Fibroblast of skin of left biceps (primary cell): ENCODE measurements at places on chromosomes 1 and 21.

- no peak for DNase-seq
Measured at GRCh38 chr21:35346697-35347096, 297.6 kb upstream of the RUNX1 start.

DNA sequence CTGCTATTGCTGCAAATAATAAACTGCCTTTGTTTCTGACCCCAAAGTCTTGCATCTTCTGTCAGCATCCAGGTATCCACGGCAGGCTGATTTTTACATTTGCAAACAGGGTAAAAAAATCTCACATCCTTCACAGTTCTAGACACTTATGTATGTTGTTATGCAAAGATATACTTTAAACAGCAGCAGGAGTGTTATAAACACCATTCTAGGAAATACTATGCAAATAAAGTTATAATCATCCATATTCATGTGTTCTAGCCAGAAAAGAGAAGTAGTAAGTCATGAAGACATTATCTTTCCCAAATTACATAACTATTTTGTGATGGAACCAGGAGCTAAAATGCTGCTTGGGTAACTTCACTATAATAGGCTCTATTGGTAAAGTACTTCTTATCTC is 534.2 kb downstream of the LTN1 start:
- DNase-seq: no peak

DNA sequence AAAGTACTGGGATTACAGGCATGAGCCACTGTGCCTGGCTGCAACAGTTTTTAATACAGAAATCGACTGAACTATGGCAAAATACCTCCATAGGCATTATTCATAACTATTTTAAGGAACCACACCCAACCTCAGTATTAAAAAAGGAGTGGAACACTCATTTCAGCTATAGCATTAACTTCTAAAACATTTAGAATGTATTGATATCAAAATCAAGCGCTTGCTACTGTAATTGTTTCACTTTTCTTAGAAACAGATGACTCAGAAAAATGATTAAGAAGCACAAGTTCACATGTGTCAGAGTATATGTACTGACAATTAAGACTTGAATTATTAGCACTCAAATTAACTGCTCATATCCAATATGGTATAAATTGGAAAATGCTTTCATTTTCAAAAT is 15.1 kb downstream of the AIDA start:
- DNase-seq: no peak

GRCh38 chr1:172661107-172661506 is 2.2 kb downstream of the FASLG start:
- DNase-seq: no peak

GRCh38 chr21:33478935-33479678 is 667 bp downstream of the TMEM50B start:
- no peak for DNase-seq

DNA sequence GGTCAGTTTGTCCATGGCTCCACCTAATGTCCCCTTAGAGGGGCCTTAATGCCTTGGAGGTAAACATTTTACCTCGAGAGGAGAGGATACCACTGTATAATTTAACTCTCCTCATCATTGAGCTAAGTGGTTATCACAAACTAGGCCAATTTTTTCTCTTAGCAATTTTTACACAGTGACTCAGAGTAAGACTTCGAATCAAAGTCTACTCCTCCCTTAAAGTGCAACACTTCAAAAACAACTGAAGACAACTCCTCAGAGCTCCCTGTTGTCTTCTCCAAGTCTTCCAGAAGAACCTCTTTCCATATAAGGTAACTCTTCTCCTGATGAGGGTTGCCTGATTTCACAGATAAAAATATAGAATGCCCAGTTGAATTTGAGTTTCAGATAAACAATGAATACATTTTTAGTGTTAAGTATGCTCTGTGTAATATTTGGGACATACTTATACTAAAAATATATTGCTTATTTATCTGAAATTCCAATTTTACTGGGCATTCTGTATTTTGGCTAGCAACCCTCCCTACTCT is 4.9 kb upstream of the PTGFRN start:
- DNase-seq: no peak

GRCh38 chr1:95006681-95007080 is 66.1 kb downstream of the ALG14 start:
- peak; percentile 76 for DNase-seq

DNA sequence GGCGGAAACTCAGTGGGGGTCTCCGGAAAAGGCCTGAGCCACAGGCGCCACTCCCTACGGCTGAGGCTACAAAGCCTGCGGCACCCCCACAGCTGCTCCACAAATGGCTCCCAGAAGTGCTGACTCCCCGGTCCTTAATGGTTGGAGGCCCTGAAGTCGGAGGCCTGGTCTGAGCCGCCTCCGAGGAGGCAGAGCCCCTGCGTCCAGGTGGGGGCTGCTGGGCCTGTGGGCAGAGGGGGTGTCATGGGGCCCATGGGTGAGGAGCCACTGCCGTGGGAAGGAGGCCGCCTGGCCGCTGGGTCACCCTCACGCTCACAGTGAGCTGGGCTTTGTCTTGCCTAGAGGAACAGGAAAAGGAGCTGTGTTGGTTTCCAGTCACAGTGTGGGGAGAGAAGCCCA is 12.4 kb upstream of the COL18A1 start:
- no peak for DNase-seq

GRCh38 chr1:152461544-152461943 is 47.5 kb upstream of the CRNN start:
- DNase-seq: no peak

DNA sequence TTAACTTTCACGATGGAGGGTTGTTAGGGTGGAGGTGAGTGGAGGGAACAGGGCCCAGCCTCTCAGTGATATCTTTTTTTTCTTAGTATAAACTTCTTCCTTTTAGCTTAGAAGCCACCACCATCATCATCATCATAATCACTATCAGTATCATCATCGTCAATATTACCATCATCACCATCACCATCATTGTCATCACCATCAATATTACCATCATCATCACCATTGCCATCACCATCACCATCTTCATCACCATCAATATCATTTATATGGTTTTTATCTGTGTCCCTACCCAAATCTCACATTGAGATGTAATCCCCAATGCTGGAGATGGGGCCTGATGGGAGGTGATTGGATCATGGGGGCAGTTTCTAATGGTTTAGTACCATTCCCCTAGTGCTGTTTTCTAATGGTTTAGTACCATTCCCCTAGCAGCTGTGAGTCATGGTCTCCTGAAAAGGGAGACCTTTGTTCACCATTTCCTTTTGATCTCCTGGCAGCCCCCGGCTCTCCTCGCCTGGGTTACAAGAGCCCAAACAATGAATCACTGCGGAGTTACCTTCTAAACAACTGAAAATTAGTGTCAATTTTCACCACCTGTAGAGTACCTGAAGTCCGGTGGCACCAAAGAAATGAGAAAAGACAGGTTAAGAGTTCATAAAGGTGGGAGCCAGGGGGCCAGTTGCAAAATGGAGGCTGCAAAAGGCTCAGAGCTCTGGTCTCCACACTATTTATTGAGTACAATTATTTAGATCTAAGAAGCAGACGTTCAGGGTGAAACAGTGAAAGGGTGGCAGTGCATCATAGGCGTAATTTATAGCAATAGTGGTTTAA is 3.1 kb upstream of the PLA2G2E start:
- DNase-seq: no peak

DNA sequence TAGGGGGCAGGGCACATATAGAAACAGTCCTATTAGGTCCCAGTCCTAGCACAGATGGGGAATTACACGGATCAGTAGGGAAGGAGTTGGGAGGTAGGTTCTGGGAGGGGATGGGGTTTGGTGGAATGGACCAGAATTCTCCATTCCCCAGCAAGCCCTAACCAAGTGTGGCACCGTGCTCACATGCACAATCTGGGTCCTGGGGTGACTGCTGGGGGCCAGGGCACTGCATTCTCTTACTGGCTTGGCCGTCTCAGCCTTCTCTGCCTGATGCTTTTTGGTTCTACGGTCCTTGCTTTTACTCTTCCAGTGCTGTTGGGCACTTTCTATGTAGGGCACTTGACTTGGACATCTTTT is 53.9 kb downstream of the NENF start:
- DNase-seq: no peak

DNA sequence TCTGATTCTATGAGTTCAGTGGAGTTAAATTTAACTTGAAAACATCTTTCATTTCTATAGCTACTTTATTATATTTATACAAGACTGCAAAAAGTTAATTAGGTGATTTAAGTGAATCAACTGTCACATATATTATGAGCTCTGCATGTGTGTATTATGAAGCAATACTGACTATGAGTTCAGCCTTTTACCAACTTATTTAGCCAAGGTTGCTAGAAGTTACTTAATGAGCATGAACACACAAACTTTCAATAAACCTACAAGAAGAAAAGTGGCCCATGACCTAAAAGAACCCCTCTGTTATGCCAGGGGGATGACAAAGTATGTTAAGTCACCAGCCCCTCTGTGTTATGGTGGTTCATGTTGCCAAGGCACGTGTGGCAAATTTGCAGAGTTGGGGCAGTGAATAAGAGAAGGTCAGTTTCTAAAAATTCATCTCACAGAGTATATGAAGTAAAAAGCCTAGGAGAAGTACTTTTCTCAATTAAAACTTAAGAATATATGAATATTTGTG is 86.7 kb upstream of the LYPLAL1 start:
- no peak for DNase-seq

DNA sequence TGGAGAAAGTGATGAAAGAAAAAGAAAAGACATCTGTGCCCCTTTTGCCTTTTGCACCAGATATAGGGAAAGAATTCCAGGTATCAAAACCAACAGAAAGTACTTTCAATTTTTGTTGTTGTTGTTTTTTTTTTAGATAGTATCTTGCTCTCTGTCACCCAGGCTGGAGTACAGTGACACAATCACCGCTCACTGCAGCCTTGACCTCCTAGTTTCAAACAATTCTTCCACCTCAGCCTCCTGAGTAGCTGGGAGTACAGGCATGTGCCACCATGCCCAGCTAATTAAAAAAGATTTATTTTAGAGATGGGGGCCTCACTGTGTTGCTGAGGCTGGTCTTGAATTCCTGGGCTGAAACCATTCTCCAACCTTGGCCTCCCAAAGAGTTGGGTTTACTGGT is 31.3 kb upstream of the IVNS1ABP start:
- no peak for DNase-seq

- no peak for DNase-seq
Measured at GRCh38 chr1:233487408-233487807, 126.5 kb upstream of the KCNK1 start.

DNA sequence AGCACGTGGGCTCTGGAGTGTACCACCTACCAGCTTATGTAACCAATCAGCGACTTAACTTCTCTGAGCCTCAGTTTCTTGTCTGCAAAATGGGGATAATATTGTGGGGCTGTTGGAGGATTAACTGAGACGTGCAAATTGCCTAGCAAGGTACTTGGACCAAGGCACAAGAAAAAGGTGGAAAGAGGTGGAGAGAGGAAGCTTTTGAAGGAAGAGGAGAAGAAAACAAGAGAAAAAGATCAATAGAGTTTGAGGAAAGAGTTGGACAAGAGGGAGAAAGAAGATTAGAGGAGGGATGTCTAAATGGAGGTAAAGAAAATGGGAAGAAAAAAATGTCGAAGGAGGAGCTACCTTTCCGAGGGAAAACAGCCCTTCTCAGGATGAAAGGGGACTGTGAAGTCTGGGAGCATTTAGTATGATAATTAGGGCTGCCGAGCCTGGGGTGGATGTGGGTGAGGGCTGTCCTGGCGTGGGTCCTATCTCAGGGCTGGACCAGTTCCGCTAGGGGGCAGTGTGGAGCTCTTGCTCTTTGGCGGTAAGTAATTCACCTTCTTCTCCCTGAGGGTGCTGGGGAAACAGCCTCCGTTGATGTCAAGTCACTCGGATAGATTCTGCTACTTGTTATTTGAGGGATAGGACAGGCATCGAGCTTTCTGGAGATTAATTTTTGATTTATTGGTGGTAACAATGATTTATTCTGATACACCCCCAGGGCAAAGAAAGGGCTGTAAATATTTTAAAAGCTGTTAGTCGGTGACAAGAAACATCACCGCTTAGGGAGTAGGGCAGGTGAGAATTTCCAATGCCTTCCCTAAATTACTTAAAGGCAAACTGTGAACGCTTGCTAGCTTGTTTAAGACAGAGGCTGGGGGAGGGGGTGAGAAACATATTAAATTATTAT is 79.0 kb upstream of the NFASC start:
- peak; percentile 5 for DNase-seq

DNA sequence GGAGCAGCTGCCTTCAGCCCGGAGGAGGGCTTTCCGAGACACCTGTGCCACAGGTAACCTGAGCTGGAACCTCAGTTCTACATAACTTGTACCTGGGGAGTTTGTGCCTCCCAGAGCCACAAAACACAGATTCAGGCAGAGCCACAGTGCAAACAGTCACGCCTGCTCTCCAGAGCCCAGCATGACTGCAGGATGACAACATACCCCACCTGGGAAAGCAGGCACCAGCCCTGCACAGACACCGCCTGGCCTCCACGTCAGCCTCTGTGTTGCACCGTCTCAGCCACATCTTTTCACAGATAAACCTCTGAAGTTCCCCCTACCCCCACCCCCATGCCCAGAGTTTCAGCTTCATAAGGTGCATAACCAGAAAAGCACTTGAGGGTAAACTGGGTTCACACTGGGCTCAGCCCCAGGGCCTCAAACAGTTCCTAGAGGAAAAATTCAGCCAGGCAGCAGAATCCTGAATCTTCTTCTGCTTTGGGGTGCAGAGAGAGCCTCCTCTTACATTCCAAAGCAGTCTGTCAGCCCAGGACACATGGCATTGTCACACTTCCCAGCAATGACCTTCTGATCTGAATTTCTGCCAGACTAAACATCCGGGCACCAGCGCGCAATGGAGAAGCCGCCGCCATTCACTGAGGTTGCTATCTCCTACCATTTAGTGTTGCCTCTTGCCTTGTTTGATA is 229.5 kb downstream of the TOMM20 start:
- no peak for DNase-seq

DNA sequence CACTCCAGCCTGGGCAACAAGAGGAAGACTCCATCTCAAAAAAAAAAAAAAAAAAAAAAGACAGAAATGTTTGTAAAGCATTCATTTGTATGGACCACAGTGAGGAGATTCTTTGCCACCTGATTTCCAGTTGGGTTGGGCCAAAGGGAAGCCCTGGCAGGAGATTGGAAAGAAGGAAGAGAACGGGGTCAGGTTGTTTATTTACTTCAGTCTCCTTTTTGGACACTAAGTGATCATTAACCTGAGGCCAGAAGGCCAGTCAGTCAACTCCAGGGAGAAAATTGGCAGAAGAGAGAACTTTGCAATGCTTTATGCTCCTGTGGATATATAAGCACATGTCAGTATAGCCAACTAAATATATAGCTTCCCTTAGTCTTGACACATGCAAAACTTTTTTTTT is 85.9 kb downstream of the NTMT2 start:
- no peak for DNase-seq

DNA sequence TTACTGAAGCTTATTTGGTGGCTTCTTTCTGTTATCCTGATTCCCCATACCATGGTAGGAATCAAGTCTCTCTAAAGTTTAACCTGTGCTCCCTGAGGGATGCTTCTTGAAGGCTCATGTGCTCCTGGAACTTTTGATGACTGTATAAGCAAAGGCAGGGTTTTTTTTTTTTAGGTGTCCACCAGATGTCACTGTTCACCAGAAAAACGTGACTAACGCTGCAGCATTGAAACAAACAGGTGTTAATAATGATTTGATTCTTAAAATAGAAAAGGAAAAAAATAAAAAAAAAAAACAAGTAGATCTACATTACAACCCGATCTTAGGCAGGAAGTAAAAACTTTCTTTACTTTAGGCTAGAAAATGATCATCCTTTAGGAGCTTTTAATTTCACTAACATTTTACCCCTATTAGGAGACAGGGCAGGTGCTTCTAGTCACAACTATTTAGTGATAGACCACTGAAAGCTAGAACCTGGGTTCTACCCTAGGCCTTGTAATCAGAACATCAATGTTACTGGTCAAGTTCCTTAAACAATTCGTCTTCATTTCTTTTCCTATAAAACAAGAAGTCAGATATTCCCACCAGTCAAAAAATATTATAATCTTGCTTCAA is 223.0 kb downstream of the PLA2G4A start:
- peak; percentile 11 for DNase-seq

GRCh38 chr1:12078938-12079861 is 16.1 kb downstream of the TNFRSF8 start:
- peak; percentile 13 for DNase-seq
